ENCODE measurements at places on chromosomes 11 and 22.

- DNase-seq = no peak
These were observed 441.8 kb downstream of the TBC1D22A start for GRCh38 chr22:47204002-47204979.

DNA sequence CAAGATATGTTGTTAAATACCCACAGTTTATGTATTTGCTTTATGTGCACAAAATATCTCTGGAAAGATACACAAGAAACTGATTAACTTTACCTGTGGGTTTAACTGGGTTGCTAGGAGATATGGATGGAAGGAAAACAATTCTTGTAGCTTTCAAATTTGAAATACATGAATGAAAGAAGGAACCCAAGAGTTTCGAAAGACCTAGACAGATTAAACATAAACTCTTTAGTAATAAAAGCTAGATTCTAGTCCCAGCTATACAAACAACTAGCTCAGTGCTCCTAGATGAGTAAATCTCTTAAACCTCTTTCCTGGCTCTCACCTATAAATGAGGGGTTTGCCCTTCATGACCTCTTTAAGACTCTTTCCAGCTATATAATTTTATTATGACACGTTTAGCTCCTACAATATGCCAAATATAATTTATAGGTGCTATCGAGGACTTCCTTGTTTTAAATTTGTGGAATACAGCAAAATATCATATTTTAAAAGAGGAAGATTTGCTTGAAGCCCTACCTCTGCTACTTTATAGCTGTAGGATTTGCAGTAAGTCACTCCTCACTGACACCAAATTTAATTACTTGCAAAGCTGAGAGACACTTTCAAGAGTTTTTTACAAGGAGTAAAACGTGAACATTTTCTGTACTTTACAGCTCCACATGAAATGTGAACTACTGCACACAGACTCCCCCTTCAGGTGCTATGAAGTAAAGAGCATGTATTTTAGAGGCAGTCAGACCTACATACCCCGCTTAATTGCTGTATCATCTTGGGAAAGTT, 50.7 kb downstream of the RRAS2 start:
- no peak for DNase-seq

- no peak for DNase-seq
These were observed 41.6 kb downstream of the PITPNB start for GRCh38 chr22:27877501-27877900.

GRCh38 chr11:105032495-105032894, 2.4 kb downstream of the CASP1 start:
- DNase-seq = no peak

DNA sequence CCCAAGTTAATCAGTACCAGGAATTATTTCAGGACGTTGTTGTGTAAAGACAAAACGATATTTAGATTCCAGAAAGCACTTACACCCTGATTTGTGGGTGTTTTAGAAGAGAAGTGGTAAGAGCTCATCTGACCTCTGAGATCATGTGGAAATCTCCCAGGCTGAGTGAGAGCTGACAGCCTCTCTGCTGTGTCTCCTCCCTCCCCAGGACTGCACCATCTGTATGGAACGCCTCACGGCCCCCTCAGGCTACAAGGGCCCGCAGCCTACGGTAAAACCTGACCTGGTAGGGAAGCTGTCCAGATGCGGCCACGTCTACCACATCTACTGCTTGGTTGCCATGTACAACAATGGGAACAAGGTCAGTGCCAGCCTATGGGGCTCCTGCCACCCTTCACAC, 20.0 kb downstream of the DTX4 start:
- DNase-seq = no peak

DNA sequence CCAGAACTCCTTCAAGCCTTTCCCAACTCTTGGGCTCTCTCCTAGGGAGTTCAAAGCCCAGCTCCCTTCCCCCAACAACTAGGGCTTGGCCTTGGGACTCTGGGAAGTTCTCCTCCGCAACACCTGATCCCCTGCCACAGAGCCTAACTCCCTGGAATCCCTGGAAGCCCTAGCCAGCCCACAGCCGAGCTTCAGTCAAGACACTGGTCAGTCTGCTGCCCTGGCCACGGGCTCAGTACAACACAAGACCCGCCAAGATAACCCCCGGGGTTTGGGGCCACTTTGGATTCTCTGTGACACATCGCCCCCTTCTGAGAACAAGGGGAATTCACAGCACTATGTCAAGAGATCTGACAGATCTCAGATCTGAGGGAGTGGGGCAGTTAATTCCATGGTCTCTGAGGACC, 58.3 kb downstream of the SLC22A12 start:
- peak; percentile 23 for DNase-seq

DNA sequence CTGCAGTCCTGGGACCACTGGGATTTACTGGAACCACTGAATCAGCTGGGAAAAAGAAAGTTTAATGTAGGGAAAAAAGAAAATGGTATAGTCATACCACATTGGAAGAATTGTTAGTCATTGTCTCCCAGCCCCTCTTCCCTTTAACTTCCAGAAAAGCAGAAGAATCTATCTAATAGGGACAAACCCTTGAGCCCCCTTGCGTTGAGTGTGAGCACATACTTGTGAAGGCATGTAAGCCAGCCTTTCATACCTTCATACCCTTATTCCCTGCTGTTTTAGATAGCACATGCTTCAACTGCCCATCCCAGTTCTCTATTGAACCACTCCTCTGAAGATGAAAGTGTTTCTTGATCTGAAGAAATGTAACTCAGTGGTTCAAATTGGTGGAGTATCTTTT, 6.6 kb downstream of the TREH start:
- DNase-seq = no peak

GRCh38 chr11:26649884-26650283, 72.0 kb downstream of the SLC5A12 start:
- peak; percentile 50 for DNase-seq

DNA sequence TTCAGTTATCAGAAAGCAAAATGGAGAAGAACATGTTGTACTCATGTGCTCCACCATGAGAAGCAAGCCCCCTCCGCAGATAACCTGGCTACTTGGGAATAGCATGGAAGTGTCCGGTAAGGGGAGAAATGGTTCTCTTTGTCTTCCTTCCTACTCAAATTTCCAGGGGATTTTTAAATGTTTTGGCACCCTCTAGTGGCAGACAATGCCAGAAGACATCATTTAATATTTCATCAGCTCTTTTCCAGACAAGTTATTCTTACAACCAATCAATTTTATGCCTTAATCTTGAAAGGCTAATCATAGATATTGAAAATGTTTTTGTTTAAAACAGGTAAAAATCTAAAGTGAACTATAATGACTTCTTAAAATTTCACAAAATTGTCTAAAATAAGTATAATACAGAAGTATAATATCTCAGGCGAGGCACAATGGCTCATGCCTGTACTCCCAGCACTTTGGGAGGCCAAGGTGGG, 15.7 kb downstream of the CRTAM start:
- DNase-seq = peak; percentile 78

- no peak for DNase-seq
These were observed 31.3 kb upstream of the CD82 start for GRCh38 chr11:44533921-44534711.

- DNase-seq = no peak
These were observed 3.9 kb downstream of the MSANTD2 start for GRCh38 chr11:124796312-124796711.

GRCh38 chr11:11884774-11885481, 43.2 kb downstream of the USP47 start:
- no peak for DNase-seq

GRCh38 chr11:110250168-110250567, 46.2 kb downstream of the RDX start:
- DNase-seq = no peak

DNA sequence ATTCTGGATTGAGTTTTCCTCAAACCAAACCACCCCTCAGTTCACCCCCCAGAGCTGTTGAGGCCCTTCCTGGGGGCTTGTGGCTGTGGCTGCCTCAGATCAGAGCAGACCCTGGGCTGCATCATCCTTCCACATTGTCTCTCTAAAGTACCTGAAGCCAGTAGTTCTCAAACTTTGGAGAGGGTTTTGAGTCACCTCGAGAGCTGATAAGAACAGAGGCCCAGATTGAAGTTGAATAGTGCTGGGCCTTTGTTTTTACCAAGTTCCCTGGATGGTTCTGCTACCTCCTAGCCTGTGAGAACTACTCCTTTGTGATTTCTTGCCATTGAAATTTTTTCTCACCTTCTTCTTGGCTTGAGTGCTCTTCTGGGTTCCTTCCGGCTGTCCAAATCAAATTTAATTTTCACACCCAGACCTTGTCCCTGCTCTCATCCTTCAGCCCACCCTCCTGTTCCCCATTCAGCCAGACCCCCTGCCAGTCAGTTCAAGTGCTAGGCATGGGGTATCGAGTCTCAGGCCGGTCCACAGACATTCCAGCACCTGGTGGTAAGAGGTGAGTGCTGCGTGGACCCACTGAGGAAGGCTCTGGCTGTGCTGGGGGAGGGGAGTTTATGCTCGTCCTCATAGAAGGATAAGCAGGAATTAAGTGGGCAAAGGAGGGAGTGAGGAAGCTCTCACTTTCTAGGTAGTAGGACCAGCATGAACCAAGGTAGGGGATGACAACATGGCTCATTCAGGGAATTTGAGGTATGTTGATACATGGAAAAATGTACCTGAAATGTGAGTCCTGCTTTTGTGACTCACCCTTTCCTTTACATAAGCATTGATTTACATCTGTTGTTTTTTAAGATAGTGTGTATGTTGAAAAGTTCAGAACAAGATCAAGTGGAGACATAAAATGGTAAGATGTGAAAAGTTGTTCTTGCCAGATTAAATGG, 116.5 kb downstream of the PTPRJ start:
- no peak for DNase-seq

GRCh38 chr22:37353839-37354238, 71.5 kb downstream of the CYTH4 start:
- DNase-seq = no peak

- DNase-seq = no peak
These were observed 21.5 kb downstream of the CTSC start for GRCh38 chr11:88315981-88316441.

- DNase-seq = peak; percentile 78
These were observed at the start of gene HDAC10 for GRCh38 chr22:50250555-50251476. HDAC10 (minus strand) TSS chr22:50251265; CDS start chr22:50251032, 233 bp downstream.

DNA sequence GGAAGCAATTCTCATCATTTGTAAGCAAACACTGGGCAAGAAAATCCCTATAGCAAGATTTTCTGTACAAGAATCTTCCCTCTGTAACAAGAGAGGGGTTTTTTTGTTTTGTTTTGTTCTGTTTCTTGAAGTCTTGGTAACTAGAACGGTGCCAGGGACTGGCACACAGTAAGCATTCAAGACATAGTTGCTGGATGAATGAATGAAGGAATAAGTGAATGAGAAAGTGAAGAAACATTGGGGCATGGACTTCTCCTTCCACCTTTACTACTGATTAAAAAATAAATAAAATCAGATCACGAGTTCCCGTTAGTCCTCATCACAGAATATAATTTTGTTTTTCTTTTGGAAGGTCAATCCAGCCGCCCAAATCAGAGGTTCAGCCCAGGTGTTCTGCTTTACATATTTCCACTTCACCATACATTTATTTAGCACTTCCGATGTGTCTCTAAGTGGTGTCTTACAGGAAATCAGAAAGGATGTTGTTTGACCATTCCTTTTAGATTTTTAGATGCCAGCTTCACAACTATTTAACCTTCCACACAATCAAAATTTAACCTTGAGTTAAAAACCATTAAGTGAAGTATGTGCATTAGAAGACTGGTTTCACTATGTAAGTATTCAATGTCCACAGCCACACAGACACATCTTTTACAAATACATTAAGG, 281.2 kb downstream of the CADM1 start:
- no peak for DNase-seq

- no peak for DNase-seq
These were observed 1129.1 kb downstream of the DLG2 start for GRCh38 chr11:84497981-84498411.

- DNase-seq = no peak
These were observed 314.9 kb downstream of the CTTN start for GRCh38 chr11:70713086-70713835.

GRCh38 chr22:36816339-36816635, 548 bp downstream of the PVALB start:
- no peak for DNase-seq

DNA sequence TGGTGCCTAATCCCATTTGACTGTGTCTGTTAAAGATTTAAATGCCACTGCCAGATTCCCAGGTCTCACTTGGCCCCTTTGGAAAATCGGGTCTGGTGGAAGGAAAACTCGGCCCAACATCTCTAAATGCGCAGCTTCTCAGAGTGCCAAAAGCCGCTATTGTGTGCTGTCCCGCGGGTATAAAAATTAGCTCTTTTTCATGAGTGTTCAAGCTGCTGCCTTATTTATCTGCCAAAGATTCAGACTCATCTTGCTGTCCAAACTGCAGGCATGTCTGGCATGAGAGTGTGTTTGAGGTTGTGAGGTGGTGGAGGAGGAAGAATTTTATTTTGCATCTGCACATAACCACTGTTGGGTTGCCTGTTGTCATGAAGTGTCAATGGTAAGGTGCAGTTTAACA, 91.4 kb downstream of the NELL1 start:
- no peak for DNase-seq

DNA sequence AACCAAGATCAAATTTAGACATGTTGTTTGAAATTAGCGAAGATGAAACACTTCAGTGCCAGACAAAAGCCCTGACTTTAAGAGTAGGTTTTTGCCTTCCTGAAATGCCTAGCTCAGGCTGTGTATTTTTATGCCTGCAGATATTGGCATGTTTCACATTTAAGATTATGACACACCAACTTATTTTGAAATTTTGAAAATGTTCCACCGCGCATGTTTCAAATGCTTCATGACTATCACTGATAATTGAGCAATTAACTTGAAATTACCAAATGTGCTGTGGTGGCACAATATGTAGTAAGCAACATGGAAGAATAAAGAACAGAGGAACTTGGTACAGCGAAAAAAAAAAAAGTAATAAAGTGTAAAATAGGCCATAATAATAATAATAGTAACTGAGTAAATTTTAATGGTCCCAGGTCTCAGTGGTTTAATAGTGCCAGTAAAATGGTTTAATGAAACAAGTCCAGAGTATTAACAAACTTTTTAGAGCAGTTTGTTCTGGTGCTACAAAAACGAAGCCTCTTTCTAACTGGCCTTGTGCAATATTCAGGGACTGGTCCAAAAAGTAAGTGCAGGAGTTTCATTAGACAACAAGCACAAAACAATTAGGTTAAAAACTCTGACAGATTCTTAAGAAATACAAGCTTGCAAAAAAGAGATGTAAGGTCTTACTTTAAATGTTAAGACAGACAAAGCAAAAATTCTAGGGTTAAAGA, 112.5 kb upstream of the SOX6 start:
- DNase-seq = no peak

GRCh38 chr22:25485626-25486545, 78.6 kb upstream of the GRK3 start:
- DNase-seq = no peak

DNA sequence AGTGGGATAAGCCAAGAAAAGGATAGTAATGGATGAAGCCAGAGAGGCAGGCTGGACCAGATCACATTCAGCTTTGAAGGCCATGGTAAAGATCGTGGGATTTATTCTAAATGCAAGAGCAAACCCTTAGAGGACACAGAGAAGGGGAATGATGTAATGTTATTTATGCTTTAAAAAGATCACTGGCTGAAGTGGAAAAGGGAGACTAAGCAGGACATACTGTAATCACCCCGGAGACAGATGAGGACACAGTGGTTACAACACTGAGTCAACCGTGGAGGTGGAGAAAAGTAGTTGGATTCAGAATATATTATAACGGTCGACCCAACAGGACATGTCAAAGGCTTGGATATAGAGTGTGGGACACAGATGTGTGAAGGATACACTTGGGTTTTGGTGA, 38.5 kb downstream of the CDON start:
- DNase-seq = no peak
